ENCODE measurements at places on chromosomes 5 and 9. TPM values are rescaled to one million over a fixed set of nuclear protein-coding genes. Genes with fewer than 3 reads are reported as not detected.

Gene PCDHGC4
- 0.54 TPM for total RNA-seq

Gene GPR150
- not detected for total RNA-seq

Gene FOXD4L3
- total RNA-seq, result not detected

Gene BRINP1
- total RNA-seq, result 9.0 TPM

Gene MOB3B
- total RNA-seq, result not detected

Gene SNCAIP
- 4.0 TPM for total RNA-seq

Gene CAVIN4
- total RNA-seq, result 1.9 TPM

DNA sequence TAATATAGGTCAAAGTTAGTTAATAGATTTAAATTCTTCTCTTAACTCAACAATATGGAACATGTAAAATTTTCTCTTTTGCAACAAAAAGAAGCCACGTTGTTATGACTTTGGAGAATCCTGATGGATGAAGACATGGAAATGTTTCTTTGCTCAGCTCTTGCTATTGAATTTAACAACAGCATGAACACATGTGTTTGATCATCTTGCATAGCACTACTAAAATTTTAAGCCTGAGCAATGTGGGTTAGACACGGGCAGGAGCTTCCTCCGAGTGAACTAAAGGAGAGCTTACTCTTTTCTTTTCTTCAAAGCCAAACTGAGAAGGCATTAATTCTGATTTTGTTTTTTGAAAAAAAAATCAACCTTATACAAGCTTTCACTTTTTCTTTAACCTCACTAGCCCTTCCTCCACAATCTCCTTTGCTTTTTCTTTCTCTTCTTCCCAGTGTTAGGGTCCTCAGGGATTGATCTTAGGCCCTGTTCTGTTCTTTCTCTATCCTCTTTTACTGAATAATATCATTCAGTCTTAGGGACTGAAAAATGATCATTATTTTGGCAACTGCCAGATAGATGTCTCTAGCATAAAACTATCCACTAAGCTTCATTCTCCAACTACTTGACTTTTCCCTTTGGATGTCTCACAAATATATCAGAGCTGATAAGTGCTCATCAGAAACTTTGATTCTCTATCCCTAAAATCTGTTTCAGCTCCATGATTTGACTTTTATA, 36.9 kb downstream of the ADAMTS19 start:
- DNase-seq, result no peak
- no peak overlapping the region for H3K27ac ChIP-seq

GRCh38 chr5:54803471-54804011, 181.9 kb downstream of the ESM1 start:
- peak; percentile 16 for DNase-seq
- no peak overlapping the region for H3K27ac ChIP-seq
- no peak overlapping the region for H3K4me3 ChIP-seq
- H3K27me3 ChIP-seq, result no peaks in the 10 kb centered on the region

DNA sequence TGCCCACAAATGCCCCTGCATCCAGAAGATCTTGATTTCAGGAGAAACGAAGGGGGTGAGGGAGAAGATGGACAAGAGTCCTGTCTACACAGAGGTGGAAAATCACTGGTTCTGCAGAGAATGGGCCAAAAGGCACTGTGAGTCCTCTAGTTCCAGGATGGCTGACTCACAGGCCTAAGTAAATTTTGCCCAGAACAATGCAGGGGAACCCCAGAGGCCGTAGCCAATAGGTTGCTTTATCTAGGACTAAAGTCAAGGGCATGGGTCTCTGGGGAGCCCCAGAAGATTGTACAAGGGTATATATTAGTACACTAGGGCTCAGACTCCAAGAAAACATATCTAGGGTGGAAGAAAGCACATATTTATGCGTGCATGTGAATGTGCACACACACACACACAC, 98.0 kb downstream of the SLIT3 start:
- no peak overlapping the region for H3K4me3 ChIP-seq
- no peaks in the 10 kb centered on the region for H3K27me3 ChIP-seq
- H3K27ac ChIP-seq, result no peak overlapping the region
- H3K4me1 ChIP-seq, result no peaks in the 10 kb centered on the region
- peak; percentile 17 for DNase-seq

GRCh38 chr9:12723409-12724028, 30.3 kb downstream of the TYRP1 start:
- H3K4me1 ChIP-seq, result 0 out of 2 replicates have a peak, but pooled peaks cover 5% of the 10 kb centered on the region
- DNase-seq, result peak; percentile 57
- no peak overlapping the region for H3K27ac ChIP-seq
- H3K27me3 ChIP-seq, result no peaks in the 10 kb centered on the region

DNA sequence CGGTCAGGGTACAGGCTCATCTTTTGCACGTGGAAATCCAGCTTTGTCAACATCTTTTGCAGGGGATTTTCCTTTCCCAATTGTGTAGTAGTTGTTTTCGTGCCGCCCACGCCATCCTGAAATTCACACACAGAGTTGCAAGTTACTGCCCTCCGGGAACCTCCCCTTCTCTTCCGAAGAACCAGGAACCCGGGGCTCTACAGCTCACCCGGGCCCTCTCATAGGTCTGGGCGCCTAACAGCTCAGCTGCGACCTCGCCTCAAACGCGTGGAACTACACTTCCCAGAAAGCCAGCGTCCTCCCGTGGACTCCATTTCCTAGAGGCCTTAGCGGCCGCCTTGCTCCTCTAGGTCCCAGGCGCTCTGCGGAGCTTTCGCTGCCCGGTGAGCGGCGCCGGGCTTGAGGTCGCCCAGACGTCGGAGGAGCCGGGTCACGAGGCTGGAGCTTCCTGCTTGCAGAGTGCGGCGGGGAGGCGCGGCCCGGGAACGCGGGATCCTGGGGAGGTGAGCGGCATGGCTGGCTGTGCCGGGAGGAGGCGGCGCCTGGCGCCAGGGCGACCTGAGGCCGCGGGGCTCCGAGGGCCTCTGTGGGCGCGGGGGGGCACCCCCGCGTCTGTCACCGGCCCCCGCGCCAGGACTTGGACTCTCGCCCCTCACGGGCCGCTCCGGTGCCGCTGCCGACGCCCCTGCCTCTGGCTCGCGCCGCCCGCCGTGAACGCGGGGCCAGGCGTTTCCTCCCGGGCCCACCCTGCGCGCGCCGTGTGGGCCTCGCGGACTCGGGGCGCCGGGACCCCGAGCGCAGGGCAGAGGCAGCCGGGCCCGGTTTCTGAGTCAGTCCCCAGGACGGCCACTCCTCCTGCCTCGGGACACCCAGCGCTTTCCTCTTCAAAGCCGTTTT, at the start of gene ZNF354B:
ZNF354B (plus strand) TSS at position 329 of the 897 bp plus-strand sequence. CDS start 1,095 bp downstream, outside the sequence.
- H3K27ac ChIP-seq, result peak within 1 kb of the TSS; percentile 57
- DNase-seq, result peak; percentile 97
- 0 out of 2 replicates have a peak, but pooled peaks cover 9% of the 10 kb centered on the region for H3K36me3 ChIP-seq

DNA sequence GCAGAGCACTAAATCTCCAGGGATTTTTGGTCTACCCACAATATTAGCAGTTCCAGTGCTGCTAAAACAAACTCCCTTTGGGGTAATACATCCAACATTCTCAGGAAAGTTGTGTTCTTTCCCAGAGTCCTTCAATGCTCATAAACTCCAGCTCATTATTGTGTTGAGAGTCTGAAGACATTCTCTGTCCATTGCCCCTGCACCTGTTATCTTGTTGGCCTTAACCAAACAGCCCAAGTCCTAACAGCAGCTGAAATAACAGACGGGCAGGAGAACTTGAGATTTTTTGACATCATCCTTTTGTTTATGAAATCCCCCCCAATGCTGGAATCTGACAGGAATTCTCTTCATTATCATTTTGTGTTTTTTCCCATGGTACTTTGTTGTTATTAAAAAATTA, 110.8 kb downstream of the PAPPA start:
- peaks cover 13% of the 10 kb centered on the region for H3K4me1 ChIP-seq
- H3K27ac ChIP-seq, result no peak overlapping the region
- no peak for DNase-seq
- 0 out of 2 replicates have a peak, but pooled peaks cover 6% of the 10 kb centered on the region for H3K36me3 ChIP-seq
- no peak overlapping the region for H3K4me3 ChIP-seq
- no peaks in the 10 kb centered on the region for H3K27me3 ChIP-seq

DNA sequence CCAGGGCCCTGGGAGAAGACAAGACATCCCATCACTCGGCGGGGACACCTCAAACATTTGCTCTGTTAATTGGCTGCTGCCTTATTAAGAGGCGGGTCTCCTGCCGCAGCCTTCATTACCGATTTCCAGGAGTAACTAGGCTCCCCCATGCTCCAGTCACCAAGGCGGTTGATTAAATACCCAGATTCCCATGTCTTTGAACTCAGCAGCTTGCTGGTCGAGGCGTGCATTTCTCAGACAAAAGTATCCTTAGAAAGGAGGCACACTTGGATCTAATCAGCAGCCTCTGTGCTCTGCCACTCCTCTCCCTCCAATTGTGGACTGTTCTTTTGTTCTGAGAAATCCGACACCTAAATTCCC, 228.8 kb downstream of the FSTL4 start:
- H3K36me3 ChIP-seq, result no peaks in the 10 kb centered on the region
- no peaks in the 10 kb centered on the region for H3K4me1 ChIP-seq
- H3K4me3 ChIP-seq, result no peak overlapping the region
- DNase-seq, result no peak

DNA sequence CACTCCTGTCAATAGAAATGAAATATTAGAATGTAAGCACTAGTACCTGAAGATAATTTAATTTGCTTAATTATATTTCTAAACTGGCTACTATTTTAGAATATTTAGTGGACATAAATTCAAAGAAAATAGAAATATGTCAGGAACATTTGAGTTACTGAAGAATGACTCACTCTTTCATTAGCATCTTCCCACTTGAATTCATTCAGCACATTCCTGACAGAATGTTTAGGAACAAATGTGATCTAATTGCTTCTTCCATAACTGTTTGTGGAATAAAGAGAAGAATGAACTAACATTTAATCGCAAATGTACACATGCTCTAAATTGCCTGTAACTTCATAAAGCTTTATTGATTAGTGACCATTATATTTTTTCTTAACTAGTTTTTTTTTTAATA, 306.2 kb upstream of the ADAMTSL1 start:
- H3K36me3 ChIP-seq, result no peaks in the 10 kb centered on the region
- H3K4me3 ChIP-seq, result no peak overlapping the region
- no peaks in the 10 kb centered on the region for H3K4me1 ChIP-seq
- no peak for DNase-seq
- H3K27ac ChIP-seq, result no peak overlapping the region

DNA sequence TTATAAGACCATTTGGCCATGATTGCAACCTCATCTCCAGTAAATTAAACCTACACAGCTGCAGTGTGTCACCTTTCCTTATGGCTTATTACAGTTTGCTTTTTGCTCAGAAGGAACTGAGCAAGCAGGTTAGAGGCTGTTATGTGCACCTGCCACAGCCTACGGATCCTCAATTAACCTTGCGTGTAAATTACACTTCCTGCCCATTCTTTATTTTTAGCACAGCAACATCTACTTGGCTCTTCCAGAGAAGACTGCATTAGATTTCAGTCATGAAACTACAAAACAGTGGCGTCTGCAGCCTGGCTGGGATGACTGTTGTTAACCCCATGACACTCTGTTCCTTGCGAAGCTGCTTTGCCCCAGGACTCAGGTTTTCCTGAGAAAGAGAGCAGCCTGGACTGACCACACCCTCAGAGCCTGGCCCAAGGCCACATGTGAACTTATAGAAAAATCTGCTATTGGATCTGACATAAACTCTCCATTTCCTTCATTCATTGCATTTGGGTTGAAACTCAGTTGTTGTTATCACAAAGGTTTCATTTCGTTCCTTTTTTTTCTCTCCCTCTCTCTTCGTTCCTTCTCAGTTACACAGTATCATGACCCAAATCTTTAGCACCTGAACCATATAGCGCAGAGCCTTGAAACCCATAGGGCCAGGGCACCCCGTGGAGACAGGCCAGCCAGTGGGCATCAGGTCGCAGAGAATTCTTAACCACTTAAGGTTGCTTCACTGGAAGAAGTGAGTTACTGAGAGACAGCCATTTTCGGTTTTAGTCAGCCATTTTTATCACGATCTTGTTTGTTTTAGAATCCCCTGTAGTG, 138.6 kb downstream of the PALM2AKAP2 start:
- peaks cover 13% of the 10 kb centered on the region for H3K4me1 ChIP-seq
- no peaks in the 10 kb centered on the region for H3K36me3 ChIP-seq
- no peaks in the 10 kb centered on the region for H3K27me3 ChIP-seq
- H3K4me3 ChIP-seq, result no peak overlapping the region
- H3K27ac ChIP-seq, result no peak overlapping the region

DNA sequence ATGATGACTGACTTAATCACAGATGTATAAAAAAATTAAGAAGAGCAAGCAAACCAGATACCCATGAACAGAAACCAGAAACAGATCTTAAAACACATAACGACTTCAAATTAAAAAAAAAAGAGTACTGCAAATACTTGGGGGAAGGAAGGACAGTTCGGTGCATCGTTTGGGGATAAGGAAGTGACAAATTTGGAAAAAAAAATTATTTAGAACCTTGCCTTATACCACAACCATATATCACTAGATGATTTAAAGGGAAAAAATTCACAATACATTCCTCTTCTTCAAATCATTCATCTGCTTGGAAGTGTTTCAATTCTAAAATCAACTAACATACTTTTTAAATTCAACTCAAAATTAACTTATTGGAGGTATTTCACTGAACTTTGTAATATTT, 1038.6 kb upstream of the DMAC1 start:
- H3K4me1 ChIP-seq, result no peaks in the 10 kb centered on the region
- no peaks in the 10 kb centered on the region for H3K27me3 ChIP-seq
- no peak overlapping the region for H3K4me3 ChIP-seq
- H3K36me3 ChIP-seq, result no peaks in the 10 kb centered on the region
- DNase-seq, result no peak

- no peaks in the 10 kb centered on the region for H3K27me3 ChIP-seq
- H3K4me3 ChIP-seq, result no peak overlapping the region
- H3K4me1 ChIP-seq, result no peaks in the 10 kb centered on the region
These were observed 127.1 kb upstream of the GLRA1 start for GRCh38 chr5:152051499-152052454.

- DNase-seq, result peak; percentile 90
- no peaks in the 10 kb centered on the region for H3K36me3 ChIP-seq
- H3K4me3 ChIP-seq, result no peak overlapping the region
These were observed 29.8 kb upstream of the ALDOB start for GRCh38 chr9:101465326-101465915.

DNA sequence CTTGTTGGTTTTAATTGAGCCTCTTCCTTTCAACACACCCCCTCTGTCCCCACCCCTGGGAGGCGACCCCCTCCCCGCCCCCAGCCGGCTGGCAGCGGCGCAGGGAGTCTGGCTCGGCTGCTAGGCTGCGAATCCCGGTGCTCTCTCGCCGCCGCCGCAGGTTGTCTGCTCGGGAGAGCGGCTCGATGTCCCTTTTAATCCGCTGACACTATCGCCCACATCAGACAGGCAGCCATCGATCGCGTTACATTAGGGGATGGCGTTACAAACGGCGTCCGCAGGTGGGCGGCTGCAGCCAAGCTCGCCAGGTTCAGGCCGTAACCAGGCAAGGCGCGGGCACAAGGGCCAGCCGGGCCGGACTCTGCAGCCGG, 1.3 kb downstream of the NR2F1-AS1 start:
- H3K4me3 ChIP-seq, result peak overlapping the region; percentile 98
- H3K27ac ChIP-seq, result no peak overlapping the region
- no peaks in the 10 kb centered on the region for H3K36me3 ChIP-seq
- H3K4me1 ChIP-seq, result 0 out of 2 replicates have a peak, but pooled peaks cover 5% of the 10 kb centered on the region
- no peak for DNase-seq
